GM12891 (cell line): ENCODE measurements at places on chromosomes 3 and 15.

DNA sequence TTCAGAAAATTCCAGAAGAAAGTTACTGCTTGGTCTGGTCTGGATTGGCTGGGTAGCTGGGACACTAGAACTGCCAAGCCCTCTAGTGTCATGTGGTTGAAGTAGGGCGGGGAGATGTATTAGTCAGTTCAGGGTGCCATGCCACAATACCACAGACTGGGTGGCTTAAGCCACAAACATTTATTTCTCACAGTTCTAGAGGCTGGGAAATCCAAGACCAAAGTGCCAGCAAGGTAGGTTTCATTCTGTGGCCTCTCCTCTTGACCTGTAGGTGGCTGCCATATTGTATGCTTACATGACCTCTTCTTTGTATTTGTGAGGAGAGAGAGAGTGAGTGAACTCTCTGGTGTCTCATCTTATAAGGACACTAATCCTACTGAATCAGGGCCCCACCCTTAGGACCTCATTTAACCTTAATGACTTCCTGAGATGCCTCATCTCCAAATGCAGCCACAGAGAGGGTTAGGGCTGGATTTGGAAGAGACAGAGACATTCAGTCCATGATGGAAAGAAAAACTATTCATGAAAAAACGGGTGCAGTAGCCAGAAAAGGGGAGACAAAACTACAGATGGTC is 18.1 kb upstream of the ZSCAN2 start:
- DNase-seq = no peak

DNA sequence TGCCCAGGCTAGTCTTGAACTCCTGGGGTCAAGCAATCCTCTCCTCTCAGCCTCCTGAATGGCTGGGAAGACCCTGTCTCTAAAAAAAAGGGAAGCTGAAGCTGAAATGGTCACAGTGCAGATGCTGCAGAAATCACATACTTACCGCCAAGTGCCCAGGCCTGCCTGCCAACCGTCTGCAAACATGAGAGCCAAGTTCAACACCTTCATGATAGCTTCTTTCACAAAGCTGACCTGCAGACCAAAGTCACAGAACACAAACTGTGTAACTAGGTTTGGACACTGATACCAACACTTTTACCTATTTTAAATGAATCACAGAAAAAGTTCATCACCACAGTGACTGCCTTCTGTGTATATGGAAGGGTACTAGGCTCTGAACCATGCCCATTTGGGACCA is 22.8 kb upstream of the CYFIP1 start:
- DNase-seq = no peak

DNA sequence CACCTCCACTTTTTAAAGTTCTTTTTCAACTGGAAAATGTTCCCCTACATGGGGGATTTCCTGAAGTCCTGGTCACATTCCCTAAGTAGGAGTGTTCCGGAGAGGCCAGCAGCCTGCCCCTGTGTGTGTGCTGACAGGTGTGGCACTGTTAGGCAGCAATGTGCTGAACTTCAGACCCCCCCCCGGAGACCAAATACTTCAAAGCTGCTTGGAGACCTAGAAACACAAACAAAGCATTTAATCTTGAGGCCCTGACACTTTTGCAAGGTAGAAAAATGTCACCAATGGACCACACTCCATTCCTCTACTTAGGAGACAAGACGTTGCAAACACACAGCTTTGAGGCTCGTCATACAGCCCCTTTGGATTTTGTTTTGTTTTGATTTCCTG is 259.6 kb upstream of the CTNNB1 start:
- DNase-seq = no peak

DNA sequence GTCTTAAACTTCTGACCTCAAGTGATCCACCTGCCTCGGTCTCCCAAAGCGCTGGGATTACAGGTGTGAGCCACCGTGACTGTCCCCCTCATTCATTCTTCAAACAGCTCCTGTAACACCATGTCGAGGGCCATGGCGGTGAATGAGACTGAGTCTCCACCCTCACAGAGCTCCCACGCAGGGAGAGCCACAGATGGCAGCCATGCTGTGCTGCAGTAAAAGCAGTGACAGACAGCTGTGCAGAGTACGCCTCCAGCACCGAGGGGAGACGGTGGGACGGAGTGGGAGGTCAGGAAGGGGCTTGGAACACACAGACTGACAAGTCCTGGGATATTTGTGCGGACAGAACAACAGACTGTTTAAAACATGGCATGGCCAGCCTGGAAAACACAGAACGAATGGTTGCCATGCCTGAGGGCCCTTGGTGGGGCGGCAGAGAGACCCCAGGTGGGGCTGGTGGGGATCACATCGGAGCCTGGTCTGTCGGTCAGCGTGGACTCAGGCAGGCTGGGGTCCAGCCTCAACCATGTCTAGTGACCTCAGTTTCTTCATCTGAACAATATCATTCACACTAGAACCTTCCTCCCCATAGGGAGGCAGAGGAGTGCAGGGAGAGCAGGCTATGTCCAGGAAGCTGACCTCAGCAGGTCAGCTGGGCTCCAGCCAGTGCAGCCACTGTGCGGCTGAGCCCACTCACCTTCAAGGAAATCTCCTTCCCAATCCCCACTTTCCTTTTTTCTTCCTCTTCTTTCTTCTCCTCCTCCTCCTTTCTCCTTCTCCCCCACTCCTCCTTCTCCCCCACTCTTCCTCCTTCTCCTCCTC is 20.6 kb upstream of the LCTL start:
- DNase-seq = no peak

GRCh38 chr3:40576396-40576795 is 51.6 kb downstream of the ZNF621 start:
- no peak for DNase-seq

DNA sequence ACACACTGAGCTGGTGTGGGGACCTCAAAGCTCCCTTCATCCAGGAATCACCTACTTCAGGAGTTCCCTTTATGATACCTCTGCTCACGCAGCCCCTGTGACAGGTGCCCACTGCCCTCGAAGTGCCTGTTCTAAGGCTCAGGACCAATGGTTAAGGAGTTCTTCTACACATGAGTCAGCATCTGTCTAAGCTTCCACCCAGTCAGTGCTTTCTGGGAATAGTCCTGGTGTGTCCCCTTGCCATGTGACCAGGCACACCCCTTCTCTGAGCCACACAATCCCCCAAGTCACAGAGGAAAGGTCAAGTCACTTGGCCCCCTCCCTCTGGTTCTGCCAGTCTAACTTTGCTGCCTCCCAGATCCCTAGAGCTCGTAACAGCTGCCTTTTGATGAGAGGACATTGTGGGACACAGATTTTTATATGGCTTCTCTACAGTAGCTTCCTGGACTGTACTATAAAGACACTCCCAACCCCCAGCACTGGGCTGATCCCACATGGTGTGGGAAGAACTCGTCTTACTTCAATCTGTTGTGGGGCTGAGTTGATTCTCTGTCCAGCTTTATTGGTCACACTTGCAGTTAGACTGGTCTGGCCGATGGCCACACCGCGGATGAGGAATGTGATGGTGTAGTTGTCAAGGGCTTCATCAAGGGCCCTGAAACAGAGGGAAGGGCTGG is 78.8 kb downstream of the NUP210 start:
- no peak for DNase-seq

GRCh38 chr3:69747511-69748258 is 8.4 kb downstream of the MITF start:
- no peak for DNase-seq

DNA sequence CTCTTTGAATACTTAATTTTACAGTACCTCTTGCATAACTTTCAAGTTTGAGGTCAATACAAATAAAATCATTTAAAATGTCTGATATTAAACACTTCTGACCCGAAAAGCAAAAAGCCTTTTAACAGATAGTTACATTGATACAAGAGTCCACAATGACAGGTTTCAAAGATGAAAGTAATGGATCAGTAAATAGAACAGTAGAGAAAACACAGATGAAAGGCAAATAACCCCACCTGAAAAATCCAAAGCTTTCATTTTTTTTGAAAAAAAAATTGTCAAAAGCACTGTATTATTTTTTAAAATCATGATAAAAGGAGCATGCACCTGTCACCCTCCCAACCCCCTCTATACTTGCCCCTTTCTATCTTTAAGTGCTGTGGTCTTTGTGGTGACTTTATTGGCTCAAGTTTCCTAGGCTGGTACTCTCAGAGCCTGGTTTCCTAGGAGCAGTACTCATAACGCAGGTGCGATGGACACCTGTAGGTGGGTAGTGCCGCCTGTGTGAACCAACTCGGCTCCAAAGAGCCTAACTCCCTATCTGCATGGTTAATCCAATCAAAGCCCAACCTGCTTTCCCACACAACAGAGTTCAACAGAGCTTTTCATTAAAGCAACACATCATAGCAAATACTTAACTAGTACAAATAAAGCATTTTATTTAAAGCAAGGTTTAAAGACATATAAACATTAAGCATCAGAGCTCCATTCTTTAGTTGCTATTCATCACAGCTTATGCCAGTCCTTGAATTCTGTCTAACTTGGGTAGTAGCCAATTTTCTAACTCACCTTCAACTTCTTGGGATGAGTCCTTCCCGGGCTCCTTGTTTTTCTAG is 32.2 kb downstream of the LIPC start:
- DNase-seq = no peak

- no peak for DNase-seq
Observed at GRCh38 chr3:128983293-128984069, 10.4 kb downstream of the CFAP92 start.

DNA sequence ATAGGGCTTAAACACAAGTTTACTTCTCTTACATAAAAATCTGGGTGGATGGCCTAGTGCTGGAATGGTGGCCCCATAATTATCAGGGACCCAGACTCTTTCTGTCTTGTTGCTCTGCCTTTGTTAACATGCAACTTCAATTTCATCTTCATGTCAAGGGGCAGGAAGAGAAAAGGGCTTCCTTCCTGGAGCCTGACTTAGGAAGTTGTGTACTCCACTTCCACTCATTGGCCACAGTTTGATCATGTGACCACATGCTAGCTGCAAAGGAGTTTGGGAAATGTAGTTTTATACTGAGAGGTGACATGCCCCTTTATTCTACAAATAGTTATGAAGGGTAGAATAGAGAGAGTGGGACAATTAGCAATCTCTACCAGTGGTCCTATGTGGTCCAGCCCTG is 39.3 kb downstream of the RHCG start:
- peak; percentile 47 for DNase-seq

DNA sequence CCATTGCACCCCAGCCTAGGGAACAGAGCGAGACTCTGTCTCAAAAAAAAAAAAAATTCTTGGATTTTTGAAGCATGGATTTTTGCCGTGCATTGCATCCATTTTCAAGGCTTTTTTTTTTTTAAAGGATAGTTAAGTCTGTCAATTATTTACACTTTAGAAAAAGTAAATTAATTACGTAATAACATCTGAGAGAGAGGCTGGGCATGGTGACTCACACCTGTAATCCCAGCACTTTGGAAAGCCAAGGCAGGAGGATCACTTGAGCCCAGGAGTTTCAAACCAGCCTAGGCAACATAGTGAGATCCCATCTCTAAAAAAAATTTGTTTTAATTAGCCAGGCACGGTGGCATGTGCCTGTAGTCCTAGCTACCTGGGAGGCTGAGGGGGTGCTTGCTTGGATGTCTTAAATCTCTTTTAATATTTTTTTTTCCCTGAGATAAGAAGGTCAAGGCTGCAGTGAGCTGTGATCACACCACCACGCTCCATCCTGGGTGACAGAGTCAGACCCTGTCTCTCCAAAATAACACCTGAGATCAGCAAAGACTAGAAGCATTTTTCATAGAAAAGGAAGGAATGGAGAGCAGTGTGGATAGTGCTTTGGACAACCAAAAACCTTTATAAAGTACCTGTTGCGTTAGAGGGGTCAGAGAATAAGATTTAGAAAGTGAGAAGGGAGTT is 6.8 kb upstream of the SENP7 start:
- no peak for DNase-seq

DNA sequence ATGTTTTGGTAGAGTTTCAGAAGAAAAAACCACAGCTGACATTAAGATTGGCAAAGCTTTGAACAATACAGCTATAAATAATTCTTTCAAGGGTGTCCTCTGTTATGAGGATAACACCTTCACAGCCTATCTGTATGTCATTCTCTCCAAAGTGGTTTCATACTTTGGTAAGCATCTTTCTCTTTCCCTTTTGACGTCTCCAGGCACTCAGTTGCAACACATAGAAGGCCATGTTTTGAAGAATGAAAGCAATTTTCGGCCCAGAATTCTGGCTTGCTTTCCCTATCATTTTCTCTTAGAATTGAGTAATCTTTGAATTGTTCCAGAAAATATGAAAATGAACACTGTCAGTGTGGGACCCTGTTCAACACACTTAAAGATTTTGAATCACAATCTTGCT is 200.0 kb upstream of the CBLB start:
- no peak for DNase-seq

DNA sequence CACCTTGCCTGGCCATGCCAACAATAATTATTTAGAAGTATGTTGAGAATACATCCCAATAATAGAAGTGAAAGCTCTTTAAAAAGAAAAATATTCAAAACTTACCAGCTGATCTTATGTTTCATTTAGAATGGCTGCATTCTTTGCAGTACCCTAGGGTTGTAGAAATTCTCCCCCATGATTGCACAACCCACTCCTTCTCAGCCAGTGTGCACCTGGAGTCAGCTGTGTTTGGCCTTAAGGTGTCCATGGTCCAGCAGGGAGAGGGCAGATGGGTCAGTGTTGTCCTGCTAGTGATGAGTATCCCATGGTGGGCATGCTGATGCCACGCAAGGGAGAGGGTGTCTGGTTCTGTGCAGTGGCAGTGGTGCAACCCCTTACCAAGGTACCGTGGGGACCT is 117.3 kb downstream of the IGF1R start:
- no peak for DNase-seq

- no peak for DNase-seq
Observed at GRCh38 chr15:71386448-71387236, 271.4 kb downstream of the THSD4 start.

- DNase-seq = no peak
Observed at GRCh38 chr3:99720985-99721632, 82.7 kb downstream of the COL8A1 start.

- no peak for DNase-seq
Observed at GRCh38 chr3:138912237-138912636, 34.7 kb downstream of the FOXL2 start.

DNA sequence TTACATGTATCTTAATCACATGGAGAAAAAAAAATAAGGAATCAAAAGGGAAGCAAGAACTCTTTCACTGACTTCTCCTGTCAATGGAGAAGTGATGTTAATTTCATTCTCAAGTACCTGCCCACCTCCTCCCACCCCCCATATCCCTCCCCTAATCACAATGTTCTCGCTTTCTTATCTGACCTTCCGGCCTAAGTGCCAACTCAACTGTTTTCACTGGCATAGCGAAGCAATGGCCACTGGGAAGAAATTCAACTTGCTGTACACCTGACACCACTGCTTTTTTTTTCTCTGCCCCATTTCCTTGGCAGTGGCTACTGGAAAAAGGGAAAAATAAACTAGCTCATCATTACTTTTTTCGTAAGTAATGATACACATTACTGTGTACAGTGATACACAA is 3.8 kb downstream of the SGO1 start:
- no peak for DNase-seq

GRCh38 chr3:116253511-116253910 is 191.8 kb downstream of the LSAMP start:
- DNase-seq = no peak

DNA sequence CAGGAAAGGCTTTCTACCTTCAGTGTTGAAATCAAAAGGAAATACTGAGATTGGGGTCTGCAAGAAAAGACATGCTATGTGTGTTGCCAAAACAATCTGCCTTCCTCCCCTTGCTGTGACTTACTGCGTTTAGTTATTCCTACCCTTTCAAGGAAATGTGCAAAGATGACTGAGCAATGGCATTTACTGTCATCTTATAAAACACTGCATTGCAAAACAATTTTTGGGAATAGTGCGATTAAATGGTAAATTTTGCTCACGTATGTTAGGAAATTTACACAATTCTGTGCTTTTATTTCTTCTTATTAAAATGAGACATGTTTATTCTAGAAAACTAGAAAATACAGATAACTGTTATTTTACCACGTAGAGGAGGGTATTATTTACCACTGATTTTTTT is 45.8 kb downstream of the PDE8A start:
- DNase-seq = no peak
